ENCODE measurements at places on chromosomes 4 and X.

DNA sequence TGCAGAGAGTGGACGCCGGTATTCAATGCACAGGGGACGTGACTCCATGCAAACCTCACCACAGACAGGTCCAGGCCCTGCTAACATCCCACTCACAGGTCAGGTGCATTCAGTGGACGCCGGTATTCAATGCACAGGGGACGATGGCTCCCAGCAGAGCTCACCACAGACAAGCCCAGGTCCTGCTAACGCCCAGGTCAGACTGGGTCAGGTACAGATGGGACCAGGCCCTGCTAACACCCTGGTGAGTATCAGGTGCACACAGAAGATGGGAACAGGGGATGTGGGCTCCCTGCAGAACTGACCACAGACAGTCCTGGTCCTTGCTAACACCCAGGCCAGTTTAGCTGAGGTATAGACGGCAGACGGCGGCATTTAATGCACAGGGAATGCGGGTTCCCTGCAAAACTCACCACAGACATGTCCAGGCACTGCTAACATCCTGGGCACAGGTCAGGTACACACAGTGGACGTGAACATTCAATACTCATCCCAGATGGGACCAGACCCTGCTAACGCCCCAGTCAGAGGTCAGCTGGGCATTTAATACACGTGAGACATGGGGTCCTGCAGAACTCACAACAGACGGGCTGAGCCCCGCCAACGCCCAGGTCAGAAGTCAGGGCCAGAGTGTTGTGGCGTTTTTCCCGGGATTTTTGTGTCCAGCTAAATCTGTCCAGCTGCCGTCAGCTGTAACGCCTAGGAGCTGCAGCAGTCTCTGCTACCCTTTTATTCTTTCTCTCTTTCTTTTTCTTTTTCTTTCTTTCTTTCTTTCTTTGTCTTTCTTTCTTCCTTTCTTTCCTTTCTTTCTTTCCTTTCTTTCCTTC, 99.2 kb downstream of the SHOX start:
- no peak for DNase-seq

GRCh38 chr4:30610361-30610760, 109.8 kb upstream of the PCDH7 start:
- DNase-seq, result peak; percentile 7

GRCh38 chr4:112201915-112202505, 29.6 kb upstream of the AP1AR start:
- no peak for DNase-seq

DNA sequence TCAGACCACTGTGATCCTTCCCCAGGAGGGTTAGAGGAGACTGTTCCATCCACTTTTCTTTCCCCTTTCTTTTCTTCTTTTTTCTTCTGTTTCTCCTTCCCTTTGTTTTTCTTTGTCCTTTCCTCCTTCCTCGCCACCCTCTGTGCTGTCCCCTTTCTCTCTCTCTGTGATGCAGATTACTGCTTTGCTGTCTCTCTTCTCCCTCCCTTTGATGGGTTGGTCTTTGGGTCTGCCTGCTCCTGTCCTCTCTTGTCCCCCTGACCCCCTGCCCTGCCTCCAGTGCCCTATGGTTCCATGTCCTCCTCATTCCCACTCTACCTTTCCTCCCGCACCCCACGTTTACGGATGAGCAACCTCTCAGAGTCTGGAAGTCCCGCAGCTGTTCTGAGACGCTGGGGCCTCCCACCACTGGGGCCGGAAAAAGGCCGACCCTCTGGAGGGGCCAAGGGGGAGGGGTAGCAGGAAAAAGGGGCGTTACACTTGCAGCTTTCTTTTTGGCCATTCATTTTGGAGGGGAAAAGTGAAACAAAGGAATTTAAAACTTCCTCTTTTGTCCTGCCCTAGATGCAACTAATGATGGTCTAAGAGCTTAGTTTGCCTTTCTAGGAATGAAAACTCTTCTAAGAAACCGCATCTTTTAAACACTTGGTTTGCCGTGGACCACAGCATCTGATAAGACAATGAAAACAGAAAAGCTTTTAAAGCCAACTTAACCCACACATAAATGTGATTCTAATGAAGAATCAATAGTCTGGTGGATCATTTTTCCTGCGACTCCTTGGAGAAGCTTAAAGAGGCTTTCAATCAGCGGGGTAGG, 24.5 kb upstream of the TSR2 start:
- no peak for DNase-seq

DNA sequence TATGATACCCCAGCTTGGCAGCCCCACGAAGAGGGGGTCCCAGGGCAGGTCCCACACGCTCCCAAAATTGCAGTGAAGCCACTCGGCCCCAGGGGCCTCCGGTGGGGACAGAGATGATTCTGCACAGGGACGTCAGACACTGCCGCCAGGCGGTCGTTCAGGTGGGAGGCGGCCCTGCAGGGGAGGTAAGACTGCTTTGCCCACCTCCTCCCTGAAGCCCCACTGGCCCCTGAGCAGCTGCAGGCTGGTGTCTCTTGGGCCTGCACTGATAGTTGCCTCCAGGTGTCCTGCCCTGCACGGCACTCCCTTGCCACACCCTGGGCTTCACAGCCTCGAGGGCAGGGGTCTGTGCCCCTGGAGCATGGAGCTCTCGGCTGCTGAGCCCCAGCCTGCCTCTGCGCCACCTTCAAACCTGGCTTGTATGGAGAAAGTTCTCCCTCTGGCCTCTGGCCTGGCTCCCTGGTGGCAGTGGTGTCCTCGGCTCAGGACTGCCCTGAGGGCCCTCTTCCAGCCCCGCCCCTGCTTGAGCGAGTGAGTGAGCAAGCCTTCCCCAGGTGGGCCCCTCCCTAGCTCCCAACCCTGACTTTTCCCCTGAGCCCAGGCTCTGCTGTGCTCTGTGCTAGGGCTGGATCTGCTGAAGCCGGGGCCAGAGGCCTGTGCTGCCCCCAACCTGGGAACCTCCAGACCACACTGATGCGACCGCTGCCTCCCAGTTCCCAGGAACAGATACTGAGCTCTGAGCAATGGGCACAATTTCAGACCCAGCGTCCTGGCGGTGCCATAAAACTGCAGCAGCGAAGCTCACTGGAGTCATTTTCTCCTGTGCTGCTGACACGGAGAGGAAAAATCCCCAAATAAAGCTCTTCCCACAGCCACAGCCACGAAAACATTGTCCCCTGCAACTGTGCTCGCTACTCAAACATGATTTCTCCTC, 16.1 kb downstream of the ADRA2C start:
- no peak for DNase-seq

- peak; percentile 61 for DNase-seq
Measured at GRCh38 chr4:86974551-86974994, 39.8 kb downstream of the AFF1 start.

DNA sequence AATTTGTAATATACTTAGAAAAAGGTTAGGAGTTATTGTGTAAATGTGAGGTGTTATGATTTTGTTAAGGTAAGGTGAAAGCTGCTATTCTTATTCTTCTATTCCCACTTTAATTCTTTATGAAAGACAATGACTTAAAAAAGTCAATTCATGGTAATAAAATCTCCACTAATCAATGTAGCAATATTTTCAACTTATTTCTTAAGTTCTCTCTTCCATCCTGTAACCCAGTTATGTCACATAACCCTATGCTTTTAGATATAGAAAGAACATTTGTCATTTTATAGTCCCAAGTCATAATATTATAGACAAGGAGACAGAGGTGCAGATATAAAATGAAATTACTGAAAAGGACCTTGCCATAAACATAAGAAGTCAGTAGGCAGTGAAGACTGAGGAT, 157.9 kb upstream of the SLC7A11 start:
- DNase-seq, result no peak

DNA sequence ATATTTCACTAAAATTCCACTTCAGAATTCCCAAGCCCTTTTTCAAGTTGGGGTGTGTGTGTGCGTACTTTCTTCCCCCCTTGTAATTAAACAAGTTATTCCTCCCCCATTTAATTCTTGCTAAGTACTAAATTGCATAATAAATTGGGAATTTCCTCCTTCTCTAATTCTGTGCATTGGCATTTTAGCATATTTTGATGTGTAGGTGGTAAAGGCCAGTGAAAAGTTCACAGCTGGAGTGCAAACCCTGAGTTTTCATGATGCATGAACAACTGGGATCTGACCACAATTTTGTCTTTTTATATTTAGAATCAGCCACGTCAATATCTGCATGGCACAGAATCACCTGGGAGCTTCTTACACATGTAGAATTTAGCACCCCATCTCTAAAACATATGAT, 18.5 kb downstream of the ANXA3 start:
- DNase-seq, result no peak

- DNase-seq, result no peak
Measured at GRCh38 chrX:152652060-152652459, 14.4 kb downstream of the GABRQ start.

DNA sequence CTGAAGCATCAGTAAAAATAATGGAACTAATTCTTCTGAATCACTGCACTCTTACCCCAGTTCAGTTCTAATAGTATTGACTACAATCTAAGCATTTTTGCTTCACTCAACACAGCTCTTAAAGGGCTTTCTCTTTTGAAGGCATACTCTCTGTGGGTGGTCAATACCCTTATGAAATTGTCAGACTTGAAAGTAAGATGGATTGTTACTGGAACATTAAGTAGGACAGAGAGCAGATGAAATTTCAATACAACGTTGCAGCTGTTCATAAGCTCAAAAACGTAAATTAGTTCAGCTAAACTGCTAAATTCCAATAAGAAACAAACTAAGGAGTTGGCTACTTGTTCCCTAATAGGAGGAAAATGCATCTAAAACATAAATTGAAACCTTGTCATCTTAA, 352.3 kb upstream of the TENM3 start:
- DNase-seq, result no peak

DNA sequence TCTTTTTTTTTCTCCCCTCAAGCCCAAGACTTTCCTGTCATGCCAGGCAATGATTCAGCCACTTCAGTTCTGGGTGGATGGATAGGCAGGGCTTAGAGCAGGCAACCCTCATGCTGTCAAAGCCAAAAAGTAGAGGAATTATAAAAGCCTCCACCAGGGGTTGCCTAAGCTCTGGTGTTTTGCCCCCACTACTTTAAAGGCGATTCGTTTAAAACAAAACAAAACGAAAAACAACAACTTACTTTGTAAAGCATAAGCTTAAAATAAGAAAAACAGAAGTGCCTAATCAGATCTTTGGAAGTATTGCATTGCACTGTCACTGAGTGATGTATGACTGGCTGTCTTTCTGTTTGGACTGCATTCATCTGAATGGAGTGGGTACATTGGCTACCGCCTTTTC, 5.3 kb upstream of the IDS start:
- DNase-seq, result no peak

DNA sequence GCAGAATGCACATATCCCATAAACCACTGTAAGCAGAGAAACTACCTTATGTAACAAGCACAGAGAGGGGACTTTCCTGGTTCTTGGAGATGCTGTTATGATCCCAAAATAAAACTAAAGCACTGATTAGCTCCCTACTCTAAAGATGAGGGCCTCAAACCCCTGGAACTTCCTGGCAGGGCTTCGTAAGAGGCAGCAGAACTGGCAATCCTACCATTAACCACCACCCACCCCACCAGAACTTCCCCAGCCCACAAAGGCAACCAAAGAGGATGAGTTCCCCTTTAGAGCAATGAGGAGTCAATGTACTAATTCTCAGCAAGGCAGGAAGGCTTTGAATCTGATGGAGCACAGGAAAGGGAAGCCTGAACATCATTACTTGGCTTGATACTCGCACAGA, 436.5 kb upstream of the FRG1 start:
- DNase-seq, result no peak

GRCh38 chr4:27759611-27760575, 899.3 kb downstream of the STIM2 start:
- DNase-seq, result peak; percentile 8

DNA sequence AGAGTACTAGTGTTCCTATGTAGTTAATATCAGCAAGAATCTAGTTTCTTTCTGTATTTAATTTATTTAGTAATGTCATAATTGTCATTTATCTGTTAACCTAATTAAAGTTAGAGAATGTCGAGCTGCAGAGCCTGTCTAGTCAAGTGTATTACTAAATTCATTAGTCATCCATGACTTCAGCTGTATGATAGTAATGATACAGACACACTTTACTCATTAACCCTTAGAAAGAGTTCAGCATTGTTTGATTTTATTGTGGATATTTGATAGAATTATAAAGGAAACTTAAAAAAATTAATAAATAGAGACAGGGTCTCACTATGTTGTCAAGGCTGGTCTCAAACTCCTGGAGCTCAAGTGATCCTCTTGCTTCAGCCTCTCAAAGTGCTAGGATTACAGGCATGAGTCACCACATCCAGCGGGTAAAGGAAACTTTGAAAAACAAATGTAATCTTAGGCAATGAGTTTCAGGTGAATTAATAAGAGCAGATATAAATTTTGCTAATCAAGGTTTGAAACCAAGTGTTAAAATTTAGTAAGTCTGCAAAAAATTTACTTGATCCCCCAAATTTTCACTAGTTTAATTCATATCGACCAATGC, 110.6 kb downstream of the ANK2 start:
- DNase-seq, result no peak

- DNase-seq, result no peak
Measured at GRCh38 chr4:8163026-8163425, 4.4 kb upstream of the ABLIM2 start.
